ENCODE measurements at places on chromosomes 11 and 22. TPM values are rescaled to one million over a fixed set of nuclear protein-coding genes. Genes with fewer than 3 reads are reported as not detected.

GRCh38 chr11:116833816-116834534, 3.4 kb downstream of the APOA1 start:
- H3K4me3 ChIP-seq: no peak overlapping the region
- peaks cover 15% of the 10 kb centered on the region for H3K4me1 ChIP-seq
- H3K27me3 ChIP-seq: no peaks in the 10 kb centered on the region
- no peak for DNase-seq

- no peak overlapping the region for H3K4me3 ChIP-seq
- no peaks in the 10 kb centered on the region for H3K36me3 ChIP-seq
- DNase-seq: no peak
- peaks cover 24% of the 10 kb centered on the region for H3K4me1 ChIP-seq
- no peaks in the 10 kb centered on the region for H3K27me3 ChIP-seq
Observed at GRCh38 chr22:17924076-17924475, 100.3 kb downstream of the MICAL3 start.

GRCh38 chr22:42909363-42910058, 52.4 kb upstream of the ARFGAP3 start:
- H3K27ac ChIP-seq: no peak overlapping the region
- no peaks in the 10 kb centered on the region for H3K27me3 ChIP-seq
- no peaks in the 10 kb centered on the region for H3K36me3 ChIP-seq

- H3K27me3 ChIP-seq: no peaks in the 10 kb centered on the region
- DNase-seq: no peak
- no peaks in the 10 kb centered on the region for H3K4me1 ChIP-seq
- no peak overlapping the region for H3K4me3 ChIP-seq
Observed at GRCh38 chr11:88428959-88429358, 91.4 kb upstream of the CTSC start.

GRCh38 chr11:518463-519202, 11.6 kb upstream of the RNH1 start:
- peak overlapping the region; percentile 66 for H3K27ac ChIP-seq
- DNase-seq: peak; percentile 85
- no peaks in the 10 kb centered on the region for H3K36me3 ChIP-seq
- no peak overlapping the region for H3K4me3 ChIP-seq
- no peaks in the 10 kb centered on the region for H3K27me3 ChIP-seq

DNA sequence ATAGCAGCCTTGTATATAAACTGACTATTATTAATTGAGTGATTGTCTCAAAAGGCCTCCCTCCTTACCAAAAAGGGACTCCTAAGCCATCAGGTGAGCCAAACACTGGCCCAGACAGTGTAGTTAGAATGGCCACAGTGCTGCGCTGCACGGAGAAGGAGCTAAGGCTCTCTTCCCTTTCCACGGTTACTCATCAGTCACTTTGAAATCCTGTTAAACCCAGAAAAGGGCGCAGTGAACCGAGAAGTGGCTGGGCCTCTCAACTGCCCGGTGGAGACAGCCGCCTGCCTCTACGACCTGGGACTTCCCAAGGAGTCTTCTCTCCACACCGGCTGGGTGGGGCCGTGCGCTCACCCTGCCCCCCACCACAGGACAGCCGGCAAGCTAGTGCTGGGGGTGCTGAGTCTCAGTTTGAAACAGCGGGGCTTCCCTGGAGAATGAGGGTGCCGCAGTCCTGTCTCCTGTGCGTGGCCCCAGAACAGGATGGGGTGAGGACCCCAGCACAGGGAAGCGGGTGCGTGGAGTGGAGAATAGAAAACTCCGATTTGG, 1.3 kb downstream of the MYH9 start:
- no peaks in the 10 kb centered on the region for H3K27me3 ChIP-seq
- peak overlapping the region; percentile 88 for H3K4me3 ChIP-seq
- H3K4me1 ChIP-seq: peaks cover 54% of the 10 kb centered on the region
- no peak for DNase-seq
- peak overlapping the region; percentile 97 for H3K27ac ChIP-seq

GRCh38 chr11:27703481-27703880, 3.2 kb upstream of the BDNF start:
- peaks cover 34% of the 10 kb centered on the region for H3K4me1 ChIP-seq
- no peaks in the 10 kb centered on the region for H3K27me3 ChIP-seq
- H3K4me3 ChIP-seq: no peak overlapping the region
- no peak for DNase-seq
- no peak overlapping the region for H3K27ac ChIP-seq

DNA sequence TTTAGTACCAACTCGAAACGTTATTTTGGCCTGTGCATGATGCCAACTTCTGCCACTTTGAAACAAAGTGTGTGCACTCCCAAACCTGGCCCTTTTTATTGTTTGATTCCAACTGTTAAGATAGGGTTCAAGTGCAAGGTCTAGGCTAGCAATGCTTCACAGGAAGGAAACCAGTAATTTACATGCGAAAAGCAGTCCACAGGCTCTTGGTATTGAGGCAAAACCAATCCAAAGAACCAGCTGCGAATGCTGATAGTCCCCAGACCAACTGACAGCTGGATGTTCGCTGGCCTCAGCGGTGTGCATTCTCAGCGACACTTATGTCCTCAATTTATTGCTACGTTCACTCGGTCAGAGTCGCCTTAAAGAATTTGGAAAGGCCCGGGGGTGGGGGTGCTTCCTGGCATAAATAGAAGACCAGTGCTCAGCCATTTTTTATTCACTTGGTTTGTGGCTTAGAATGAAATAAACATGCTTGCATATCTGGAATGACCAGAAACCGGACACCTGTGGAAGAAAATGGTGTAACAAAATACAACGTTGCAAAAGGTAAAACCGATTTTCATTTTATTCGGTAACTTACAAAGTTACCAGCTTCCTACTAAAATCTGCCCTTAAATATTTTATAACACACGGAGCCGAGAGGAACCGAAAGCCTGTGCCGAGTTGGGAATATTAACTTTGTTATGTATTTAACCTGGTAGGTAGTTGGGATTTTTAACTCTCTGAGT, 1.6 kb downstream of the CPT1A start:
- peaks cover 36% of the 10 kb centered on the region for H3K4me1 ChIP-seq
- no peaks in the 10 kb centered on the region for H3K36me3 ChIP-seq
- DNase-seq: no peak
- H3K27ac ChIP-seq: peak overlapping the region; percentile 74

GRCh38 chr22:30392661-30393321, 4.0 kb upstream of the SEC14L2 start:
- peaks cover 51% of the 10 kb centered on the region for H3K4me1 ChIP-seq
- H3K27me3 ChIP-seq: no peaks in the 10 kb centered on the region
- no peak overlapping the region for H3K27ac ChIP-seq
- H3K4me3 ChIP-seq: no peak overlapping the region
- DNase-seq: no peak

DNA sequence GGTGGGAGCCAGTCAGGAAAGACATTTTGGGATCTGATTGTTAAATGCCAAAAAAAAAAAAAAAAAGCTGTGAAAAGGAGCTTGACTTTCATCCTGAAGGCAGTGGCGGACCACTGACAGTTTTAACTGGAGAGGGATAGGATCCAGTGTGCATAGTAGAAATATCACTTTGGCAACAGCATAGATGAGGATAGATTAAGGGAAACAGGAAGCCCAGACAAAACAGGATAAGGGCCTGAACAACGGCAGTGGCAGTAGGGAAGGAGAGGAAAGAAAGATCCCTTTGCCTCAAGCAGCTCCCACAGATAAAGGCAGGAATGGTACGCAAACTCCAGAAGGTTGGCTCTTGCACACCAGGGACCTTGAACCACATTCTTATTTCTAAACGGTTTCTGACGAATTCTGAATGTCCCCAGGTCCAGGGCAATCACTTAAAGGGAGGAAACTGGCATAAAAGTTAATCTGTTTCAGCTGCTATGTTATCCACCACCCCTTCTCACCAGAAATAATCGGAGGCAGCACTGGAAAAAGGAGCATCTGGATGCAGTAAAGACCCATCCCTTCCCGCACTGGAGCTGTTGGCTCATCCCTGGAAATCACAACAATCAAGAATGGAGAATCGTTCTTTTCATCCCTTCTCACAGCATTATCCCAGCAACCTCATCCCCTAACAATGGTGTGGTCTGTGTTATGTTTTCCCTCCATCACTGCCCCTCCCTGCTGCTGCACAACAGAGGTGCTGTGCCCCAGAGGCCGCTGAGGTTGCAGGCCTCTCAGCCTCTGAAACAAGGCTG, 99.1 kb downstream of the GAB2 start:
- no peaks in the 10 kb centered on the region for H3K36me3 ChIP-seq
- H3K27ac ChIP-seq: no peak overlapping the region
- no peak overlapping the region for H3K4me3 ChIP-seq
- DNase-seq: no peak

- H3K4me1 ChIP-seq: no peaks in the 10 kb centered on the region
- no peak for DNase-seq
- peaks cover 32% of the 10 kb centered on the region for H3K27me3 ChIP-seq
- H3K4me3 ChIP-seq: no peak overlapping the region
Observed at GRCh38 chr11:130813196-130813595, 103.1 kb downstream of the SNX19 start.

DNA sequence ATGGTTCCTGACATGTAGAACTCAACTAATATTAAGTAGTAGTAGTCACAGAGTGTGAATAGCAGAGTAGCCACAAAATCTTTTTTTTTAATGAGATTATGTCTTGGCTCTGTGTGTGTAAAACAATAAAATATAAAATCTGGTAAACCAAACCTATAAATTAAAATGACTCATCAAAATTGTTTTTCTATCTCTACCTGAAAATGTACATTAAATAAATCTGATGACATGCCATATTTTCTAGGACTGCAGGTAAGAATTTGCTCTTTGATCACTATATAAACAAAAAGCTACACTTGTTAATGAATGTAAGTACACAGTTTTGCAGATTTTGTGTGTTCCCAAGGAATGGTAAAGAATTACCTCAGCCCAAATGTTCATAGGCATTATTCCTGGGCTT, 1231.5 kb downstream of the JRKL start:
- H3K36me3 ChIP-seq: no peaks in the 10 kb centered on the region
- H3K4me1 ChIP-seq: no peaks in the 10 kb centered on the region
- no peak overlapping the region for H3K4me3 ChIP-seq
- DNase-seq: no peak
- no peaks in the 10 kb centered on the region for H3K27me3 ChIP-seq

E2F8 gene
- total RNA-seq: 18.4 TPM

MMP3 gene
- not detected for total RNA-seq
